ENCODE measurements at places on chromosomes 3 and 15.

GRCh38 chr15:73763931-73764330 lies 10.8 kb upstream of the INSYN1 start:
- DNase-seq: no peak

DNA sequence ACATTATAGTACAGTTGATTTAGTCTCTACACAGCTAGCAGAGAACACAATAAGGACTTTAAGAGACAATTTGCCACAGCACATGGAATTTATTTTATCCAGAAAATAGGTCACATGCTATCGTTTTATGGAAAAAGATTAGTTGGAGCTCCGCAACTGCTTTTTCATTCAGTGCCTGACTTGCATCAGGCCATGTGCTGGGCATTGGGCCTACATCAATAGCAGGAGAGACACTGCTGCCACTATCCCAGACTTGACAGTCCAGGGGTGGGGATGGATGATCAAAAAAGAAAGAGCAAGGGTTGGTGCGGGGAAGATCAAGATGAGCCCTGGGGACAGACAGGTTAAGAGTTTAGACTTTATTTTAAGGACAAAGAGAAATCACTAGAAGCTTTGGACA lies 75.2 kb upstream of the C3orf80 start:
- no peak for DNase-seq

DNA sequence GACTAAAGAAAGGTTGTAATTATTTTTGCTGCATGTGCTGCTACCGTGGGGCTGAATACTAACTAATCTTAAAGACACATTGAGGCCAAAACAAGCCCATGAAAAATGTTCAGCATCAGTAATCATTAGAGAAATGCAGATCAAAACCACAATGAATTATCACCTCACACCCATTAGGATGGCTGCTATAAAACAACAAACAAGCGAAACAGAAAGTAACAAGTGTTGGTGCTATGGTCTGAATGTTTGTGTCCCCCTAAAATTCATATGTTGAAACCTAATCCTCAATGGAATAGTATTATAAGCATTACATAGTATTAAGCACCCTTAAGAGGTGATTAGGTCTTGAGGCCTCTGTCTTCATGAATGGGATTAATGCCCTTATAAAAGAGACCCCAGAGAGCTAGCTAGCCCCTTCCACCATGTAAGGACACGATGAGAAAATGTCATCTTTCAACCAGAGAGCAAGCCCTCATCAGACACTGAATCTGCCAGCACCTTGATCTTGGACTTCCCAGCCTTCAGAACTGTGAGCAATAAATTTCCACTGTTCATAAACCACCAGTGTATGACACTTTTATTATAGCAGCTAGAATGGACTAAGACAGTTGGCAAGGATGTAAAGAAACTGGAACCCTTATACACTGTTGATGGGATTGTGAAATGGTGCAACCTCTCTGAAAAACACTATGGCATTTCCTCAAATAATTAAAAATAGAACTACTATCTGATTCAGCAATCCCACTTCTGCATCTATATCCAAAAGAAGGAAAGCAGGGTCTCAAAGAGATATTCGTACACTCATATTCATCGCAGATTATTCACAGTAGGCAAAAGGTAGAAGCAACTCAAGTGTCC lies 76.1 kb downstream of the REC114 start:
- no peak for DNase-seq

DNA sequence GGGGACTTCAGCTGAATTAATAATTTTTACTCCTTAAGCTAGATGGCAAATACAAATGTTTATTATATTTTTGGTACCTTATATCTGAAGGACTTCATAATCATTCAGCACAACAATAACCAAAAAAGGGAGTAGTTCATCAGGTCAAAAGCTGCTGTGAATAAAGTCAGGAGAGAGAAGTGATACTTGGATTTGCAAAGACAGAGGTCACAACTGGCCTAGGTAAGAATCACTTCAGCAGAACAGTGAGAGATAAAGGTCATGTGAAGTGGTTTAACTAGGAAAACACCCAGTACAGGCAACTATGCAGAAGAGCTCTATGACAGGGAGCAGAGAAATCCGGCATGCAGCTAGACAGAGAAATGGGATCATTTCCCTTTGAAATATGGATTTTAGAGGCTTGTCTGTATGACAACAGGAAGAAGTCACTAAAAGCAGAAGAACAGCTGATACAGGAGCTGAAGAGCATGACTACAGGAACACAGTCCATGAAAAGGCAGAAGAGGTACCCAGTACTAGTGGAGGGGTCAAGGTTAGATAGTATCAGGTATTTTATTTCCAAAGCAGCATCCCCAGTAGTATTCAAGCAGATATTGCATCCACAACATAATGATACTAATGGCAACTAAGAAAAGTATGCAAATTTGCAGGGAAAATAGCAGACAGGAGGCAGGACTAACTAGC lies 25.7 kb downstream of the ZMAT3 start:
- no peak for DNase-seq

- DNase-seq: no peak
Measured at GRCh38 chr3:11826628-11827265, 19.9 kb downstream of the TAMM41 start.

GRCh38 chr15:82699726-82700125 lies 9.9 kb downstream of the AP3B2 start:
- no peak for DNase-seq

DNA sequence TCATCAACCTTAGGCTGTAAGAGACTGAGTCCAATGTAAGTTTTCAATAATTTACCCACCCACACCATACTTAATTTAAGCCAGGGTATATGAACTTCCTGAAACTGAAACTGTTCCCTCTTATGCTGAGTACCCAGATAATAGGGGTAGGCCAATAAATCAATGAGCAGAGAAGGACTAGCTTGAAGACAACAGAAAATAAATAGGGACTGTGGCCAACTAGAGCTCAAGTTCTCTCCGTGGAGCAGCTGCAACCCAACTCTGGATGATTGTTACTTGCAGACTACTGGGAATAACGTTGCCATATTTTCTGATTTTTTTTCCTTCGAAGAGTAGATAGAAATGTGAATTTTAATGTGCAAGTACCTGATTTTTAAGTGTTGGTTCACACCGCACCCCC lies 128.0 kb downstream of the ATG7 start:
- DNase-seq: no peak

All from T-helper 17 cell (primary cell).